CD14-positive monocyte (primary cell): ENCODE measurements at places on chromosomes 6 and 20. TPM values are rescaled to one million over a fixed set of nuclear protein-coding genes. Genes with fewer than 3 reads are reported as not detected.

GRCh38 chr20:2800521-2801285 is at the start of gene CPXM1:
Gene CPXM1, minus strand, starts transcription at chr20:2800627. Its CDS starts 55 bp downstream, at chr20:2800572.
- peaks cover 60% of the 10 kb centered on the region for H3K27me3 ChIP-seq
- peak within 1 kb of the TSS; percentile 77 for H3K4me3 ChIP-seq
- no peaks in the 10 kb centered on the region for H3K36me3 ChIP-seq
- DNase-seq: peak; percentile 61
- H3K27ac ChIP-seq: no peak within 1 kb of the TSS
- H3K4me1 ChIP-seq: peaks cover 23% of the 10 kb centered on the region

- no peaks in the 10 kb centered on the region for H3K36me3 ChIP-seq
- peaks cover 5% of the 10 kb centered on the region for H3K27me3 ChIP-seq
- peak; percentile 3 for DNase-seq
- no peaks in the 10 kb centered on the region for H3K4me1 ChIP-seq
Observed at GRCh38 chr20:59518881-59519706, 85.2 kb upstream of the PHACTR3 start.

- no peak overlapping the region for H3K4me3 ChIP-seq
- no peaks in the 10 kb centered on the region for H3K4me1 ChIP-seq
- no peak for DNase-seq
- H3K36me3 ChIP-seq: no peaks in the 10 kb centered on the region
Observed at GRCh38 chr20:24357177-24357576, 112.3 kb upstream of the SYNDIG1 start.

GRCh38 chr6:34806738-34807453 is 15.0 kb downstream of the BLTP3A start:
- no peaks in the 10 kb centered on the region for H3K4me1 ChIP-seq
- H3K36me3 ChIP-seq: no peaks in the 10 kb centered on the region
- H3K27ac ChIP-seq: no peak overlapping the region
- DNase-seq: no peak

- H3K4me3 ChIP-seq: no peak overlapping the region
- no peaks in the 10 kb centered on the region for H3K36me3 ChIP-seq
- no peaks in the 10 kb centered on the region for H3K27me3 ChIP-seq
- DNase-seq: no peak
- no peak overlapping the region for H3K27ac ChIP-seq
Observed at GRCh38 chr6:128482642-128483041, 37.8 kb downstream of the PTPRK start.

- H3K27me3 ChIP-seq: peaks cover 6% of the 10 kb centered on the region
- H3K36me3 ChIP-seq: no peaks in the 10 kb centered on the region
- H3K4me1 ChIP-seq: no peaks in the 10 kb centered on the region
- H3K27ac ChIP-seq: no peak overlapping the region
- DNase-seq: no peak
Observed at GRCh38 chr6:41518118-41518517, 28.1 kb upstream of the FOXP4 start.

DNA sequence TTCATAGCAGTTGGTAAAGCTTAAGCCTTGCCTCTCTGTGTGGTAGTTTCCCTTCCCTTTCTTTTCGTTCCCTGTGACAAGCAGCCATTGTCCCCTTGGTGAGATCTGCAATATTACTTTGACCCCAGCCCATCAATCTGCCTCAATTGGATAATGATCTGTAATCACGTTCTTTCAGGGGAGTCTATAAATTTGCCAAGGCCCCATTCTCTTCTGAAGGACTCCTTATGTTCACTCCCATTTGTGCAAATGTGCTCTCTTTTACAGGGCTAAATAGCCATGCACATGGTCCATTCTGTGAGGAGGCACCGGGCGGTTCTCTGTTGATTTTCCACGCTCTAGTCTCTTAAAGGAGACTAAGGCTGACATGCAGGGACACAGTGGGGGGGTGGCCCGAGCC is 660.4 kb upstream of the SLC35B3 start:
- no peak overlapping the region for H3K4me3 ChIP-seq
- no peaks in the 10 kb centered on the region for H3K4me1 ChIP-seq
- DNase-seq: no peak
- no peaks in the 10 kb centered on the region for H3K27me3 ChIP-seq
- no peaks in the 10 kb centered on the region for H3K36me3 ChIP-seq

GRCh38 chr6:12200761-12201160 is 89.4 kb upstream of the EDN1 start:
- DNase-seq: no peak
- peaks cover 2% of the 10 kb centered on the region for H3K27me3 ChIP-seq
- no peak overlapping the region for H3K4me3 ChIP-seq
- H3K4me1 ChIP-seq: no peaks in the 10 kb centered on the region

DNA sequence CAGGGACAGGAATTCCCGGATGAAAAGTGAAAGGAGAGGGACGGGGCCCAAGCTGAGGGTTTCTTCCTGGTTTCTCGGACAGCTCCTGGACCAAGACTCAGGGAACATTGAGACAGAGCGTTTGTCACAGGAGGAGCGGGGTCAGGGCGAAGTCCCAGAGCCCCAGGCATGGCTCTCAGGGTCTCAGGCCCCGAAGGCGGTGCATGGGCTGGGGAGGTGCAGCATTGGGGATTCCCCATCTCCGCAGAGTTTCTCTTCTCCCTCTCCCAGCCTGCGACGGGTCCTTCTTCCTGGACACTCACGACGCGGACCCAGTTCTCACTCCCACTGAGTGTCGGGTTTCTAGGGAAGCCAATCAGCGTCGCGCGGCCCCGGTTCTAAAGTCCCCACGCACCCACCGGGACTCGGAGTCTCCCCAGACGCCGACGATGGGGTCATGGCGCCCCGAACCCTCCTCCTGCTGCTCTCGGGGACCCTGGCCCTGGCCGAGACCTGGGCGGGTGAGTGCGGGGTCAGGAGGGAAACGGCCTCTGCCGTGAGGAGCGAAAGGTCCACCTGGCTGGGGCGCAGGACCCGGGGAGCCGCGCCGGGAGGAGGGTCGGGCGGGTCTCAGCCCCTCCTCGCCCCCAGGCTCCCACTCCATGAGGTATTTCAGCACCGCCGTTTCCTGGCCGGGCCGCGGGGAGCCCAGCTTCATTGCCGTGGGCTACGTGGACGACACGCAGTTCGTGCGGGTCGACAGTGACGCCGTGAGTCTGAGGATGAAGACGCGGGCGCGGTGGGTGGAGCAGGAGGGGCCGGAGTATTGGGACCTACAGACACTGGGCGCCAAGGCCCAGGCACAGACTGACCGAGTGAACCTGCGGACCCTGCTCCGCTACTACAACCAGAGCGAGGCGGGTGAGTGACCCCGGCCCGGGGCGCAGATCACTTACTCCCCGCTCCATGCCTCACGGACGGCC is 54.6 kb upstream of the POLR1H start:
- no peaks in the 10 kb centered on the region for H3K36me3 ChIP-seq
- peaks cover 54% of the 10 kb centered on the region for H3K27me3 ChIP-seq
- peak; percentile 19 for DNase-seq
- peaks cover 18% of the 10 kb centered on the region for H3K4me1 ChIP-seq

DNA sequence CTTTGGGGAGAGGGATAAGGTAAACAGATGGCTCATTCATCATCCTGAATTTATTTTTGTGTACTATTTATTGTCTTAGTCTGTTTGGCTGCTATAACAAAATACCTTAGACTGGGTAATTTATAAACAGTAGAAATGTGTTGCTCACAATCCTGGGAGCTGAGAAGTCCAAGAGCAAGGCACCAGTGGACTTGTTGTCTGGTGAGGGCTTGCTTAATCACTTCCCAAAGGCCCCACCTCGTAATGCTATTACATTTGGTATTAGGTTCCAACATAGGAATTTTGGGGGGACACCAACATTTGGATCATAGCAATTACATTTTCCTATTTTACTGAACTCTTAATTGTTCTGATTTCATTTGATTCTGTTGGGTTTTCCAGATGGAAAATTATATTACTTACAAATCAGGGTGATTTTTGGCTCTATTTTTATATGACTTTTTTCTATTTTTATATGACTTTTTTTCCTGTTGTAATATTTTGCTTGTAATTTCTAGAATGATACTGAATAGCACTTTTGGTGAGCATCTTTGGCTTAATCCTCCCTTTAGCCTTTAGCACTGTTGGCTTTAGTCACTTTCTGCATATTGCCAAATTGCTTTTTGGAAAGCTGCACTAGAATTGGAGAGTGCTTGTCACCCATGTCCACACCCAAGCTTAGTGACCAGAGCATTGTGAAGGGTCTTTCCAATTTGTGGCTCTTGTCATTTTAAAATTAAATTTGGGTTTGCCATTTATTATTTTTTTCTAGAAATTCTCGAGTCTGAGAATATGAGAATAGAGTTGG is 43.7 kb upstream of the TULP4 start:
- no peak overlapping the region for H3K4me3 ChIP-seq
- H3K4me1 ChIP-seq: no peaks in the 10 kb centered on the region
- H3K27me3 ChIP-seq: no peaks in the 10 kb centered on the region
- no peak for DNase-seq
- no peaks in the 10 kb centered on the region for H3K36me3 ChIP-seq
- no peak overlapping the region for H3K27ac ChIP-seq

DNA sequence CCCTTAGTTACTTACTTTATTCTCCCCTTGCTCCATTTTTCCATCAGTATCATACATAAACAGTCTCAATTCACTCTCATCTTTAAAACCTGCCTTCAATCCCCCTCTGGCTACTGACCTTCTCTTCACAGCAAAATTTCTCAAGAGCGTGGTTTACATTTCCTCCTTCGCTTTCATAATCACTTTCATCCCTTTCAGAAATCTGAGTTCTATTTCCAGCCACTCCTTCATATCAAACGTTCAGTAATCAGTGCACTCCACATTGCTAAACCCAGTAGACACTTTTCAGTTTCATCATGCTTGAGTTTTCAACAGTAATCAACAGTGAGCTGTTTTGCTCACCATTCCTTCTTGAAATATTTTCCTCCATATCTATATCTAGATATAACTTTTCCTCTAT is 176.7 kb upstream of the HSF2 start:
- H3K27ac ChIP-seq: no peak overlapping the region
- no peak for DNase-seq

- no peaks in the 10 kb centered on the region for H3K36me3 ChIP-seq
- H3K27ac ChIP-seq: no peak overlapping the region
- peaks cover 6% of the 10 kb centered on the region for H3K4me1 ChIP-seq
- no peak overlapping the region for H3K4me3 ChIP-seq
Observed at GRCh38 chr6:104531646-104532045, 328.1 kb downstream of the HACE1 start.

- no peak overlapping the region for H3K4me3 ChIP-seq
- H3K4me1 ChIP-seq: no peaks in the 10 kb centered on the region
- no peaks in the 10 kb centered on the region for H3K36me3 ChIP-seq
- H3K27ac ChIP-seq: no peak overlapping the region
- H3K27me3 ChIP-seq: no peaks in the 10 kb centered on the region
Observed at GRCh38 chr20:24892522-24892921, 56.5 kb upstream of the CST7 start.

DNA sequence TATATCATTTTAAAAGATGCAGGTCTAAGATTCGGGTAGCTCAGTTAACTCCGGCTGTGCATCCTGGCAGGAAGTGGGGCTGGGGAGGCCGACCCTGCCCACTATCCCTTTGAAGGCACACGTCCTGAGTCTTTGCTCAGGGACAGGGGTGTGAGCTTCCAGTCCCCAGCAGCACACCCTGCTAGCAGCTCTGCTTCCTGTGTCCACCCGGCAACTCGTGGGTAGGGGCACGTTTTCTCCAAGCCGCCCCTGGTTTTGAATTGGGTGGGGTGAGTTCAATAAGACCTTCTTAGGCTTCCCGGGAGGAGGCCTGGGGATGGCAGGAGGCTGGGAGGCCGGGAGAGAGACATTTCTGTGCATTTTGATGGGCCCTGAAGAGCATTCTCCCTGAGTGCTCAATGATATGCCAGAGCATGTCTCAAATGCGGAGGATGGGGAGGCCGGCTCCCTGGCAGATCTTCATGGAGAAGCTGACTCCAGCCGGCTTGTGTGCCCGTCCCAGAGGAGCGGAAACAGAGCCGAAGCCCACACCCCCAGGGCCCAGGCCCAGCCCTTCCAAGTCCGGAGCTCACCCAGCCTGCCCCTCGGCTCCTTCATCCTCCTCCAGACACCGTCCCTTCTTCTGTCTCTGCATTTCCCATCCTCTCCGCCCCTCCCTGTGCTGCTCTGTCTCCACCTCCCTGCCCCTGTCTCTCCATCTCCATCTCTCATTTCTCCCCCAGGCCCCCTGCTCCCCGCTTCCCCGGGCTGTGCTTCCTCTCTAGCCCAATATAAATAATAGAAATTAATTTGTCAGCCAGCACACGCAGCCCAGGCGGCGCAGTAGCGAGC is 36.3 kb upstream of the ZFAND3 start:
- DNase-seq: no peak
- H3K4me3 ChIP-seq: peak overlapping the region; percentile 60
- H3K4me1 ChIP-seq: peaks cover 10% of the 10 kb centered on the region
- no peaks in the 10 kb centered on the region for H3K36me3 ChIP-seq
- no peak overlapping the region for H3K27ac ChIP-seq

DNA sequence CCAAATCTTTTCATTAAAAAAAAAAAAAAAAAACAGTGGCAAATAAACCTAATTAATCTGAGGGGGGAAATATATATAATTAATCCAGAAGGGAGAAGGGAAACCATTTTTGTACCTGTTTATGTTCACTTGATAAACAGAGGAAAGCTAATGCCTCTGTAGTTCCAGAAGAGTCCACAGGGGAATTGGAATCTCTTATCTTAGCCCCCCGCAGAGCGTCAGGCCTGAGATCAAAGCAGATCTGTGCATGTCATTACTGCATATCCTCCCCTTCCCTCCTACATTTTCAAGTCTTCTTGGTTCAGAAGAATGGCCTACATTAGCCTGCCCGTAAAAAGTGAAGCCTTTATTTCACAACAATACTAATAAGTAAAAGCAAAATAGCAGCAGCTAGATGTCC is 157.2 kb downstream of the PTPRT start:
- H3K4me3 ChIP-seq: no peak overlapping the region
- DNase-seq: no peak
- H3K27ac ChIP-seq: no peak overlapping the region
- H3K4me1 ChIP-seq: no peaks in the 10 kb centered on the region
- H3K27me3 ChIP-seq: no peaks in the 10 kb centered on the region
- H3K36me3 ChIP-seq: no peaks in the 10 kb centered on the region

DNA sequence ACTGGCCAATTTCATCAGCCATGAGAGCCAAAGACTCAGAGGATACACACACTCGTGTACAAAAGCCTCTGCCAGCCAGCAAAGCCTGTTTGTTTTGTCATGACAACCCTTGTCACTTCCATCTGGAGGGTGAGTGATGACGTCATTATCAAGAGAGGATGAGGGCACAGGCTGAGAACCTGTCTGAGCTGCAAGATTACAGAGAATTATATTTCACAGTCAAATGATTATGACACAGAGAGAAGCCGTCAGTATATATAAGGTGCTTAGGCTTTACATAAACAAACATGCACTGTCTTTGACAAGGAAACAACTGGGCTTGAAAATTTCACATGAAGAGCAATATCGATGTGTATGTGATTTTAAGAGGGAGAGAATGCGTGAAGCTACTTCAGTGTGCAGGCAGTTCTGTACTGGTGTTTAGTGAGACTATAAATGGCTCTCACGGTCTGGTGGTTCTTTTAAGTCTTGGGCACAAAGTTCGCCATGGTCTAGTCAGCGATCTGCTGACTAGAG is 36.5 kb upstream of the BCLAF1 start:
- H3K27ac ChIP-seq: no peak overlapping the region
- DNase-seq: no peak
- H3K4me1 ChIP-seq: no peaks in the 10 kb centered on the region
- no peaks in the 10 kb centered on the region for H3K36me3 ChIP-seq

GRCh38 chr6:107822176-107823046 is 1.7 kb downstream of the SCML4 start:
- H3K27me3 ChIP-seq: peaks cover 17% of the 10 kb centered on the region
- peak overlapping the region; percentile 33 for H3K4me3 ChIP-seq
- H3K4me1 ChIP-seq: peaks cover 41% of the 10 kb centered on the region
- no peaks in the 10 kb centered on the region for H3K36me3 ChIP-seq
- DNase-seq: no peak
- H3K27ac ChIP-seq: no peak overlapping the region

Gene SLC35F1
- polyA plus RNA-seq: not detected

Gene CDSN
- polyA plus RNA-seq: not detected in 2 replicates

Gene KCNQ2
- polyA plus RNA-seq: not detected in 2 replicates
